ENCODE measurements at places on chromosomes 2 and 18. TPM values are rescaled to one million over a fixed set of nuclear protein-coding genes. Genes with fewer than 3 reads are reported as not detected.
A peak's percentile ranks its signal among the peaks of the same experiment; 100 is the strongest.

DNA sequence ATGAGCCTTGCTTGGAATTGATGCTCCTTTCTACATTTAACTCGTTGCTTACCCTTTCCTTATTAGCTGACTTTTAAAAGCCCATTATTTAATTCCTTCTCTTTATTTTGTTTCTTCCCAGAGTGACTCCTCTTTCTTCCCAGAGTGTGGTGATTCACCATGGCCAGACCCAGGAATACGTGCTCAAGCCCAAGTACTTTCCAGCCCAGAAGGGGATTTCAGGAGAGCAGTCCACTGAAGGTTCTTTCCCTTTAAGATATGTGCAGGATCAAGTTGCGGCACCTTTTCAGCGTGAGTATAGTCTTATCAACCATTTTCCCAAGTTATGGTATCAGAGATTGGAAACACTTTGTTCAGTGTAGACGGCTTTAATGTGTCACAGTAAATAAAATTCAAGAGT, 163.7 kb downstream of the LTBP1 start:
- H3K27me3 ChIP-seq = no peaks in the 10 kb centered on the region
- H3K4me3 ChIP-seq = no peak overlapping the region
- no peak overlapping the region for H3K27ac ChIP-seq

WDFY1 gene
- 9.5 TPM for polyA plus RNA-seq

GAREM2 gene
- polyA plus RNA-seq = 1.1 TPM

DNA sequence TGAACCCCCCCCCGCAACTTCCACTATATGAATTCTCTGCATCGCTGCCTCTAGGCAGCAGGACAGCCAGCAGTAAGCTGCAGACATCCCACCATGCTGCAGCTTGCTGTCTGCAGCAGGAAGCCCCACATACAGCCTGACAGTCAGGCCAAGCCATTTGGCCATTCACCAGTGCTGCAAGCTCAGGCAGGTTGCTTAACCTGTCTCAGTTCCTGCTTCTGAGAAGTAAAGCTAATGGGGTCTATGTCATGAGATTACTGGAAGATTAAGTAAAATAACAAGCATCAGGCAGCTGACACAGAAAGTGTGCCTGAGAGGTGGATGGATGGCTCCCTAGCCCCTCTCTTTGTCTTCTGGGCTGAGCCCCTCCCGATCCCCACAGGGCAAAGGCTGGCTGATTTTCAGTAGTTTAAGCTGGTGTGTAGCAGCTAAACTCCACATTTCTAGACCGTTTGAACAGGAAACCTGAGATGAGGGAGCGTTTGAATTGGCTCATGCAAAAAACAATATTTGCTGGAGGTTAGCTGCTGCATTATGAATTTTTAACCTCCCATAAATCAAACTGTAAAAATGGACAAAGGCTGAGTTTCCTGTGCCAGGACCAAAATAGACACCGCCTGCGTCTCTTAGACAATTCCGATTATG, 193.8 kb upstream of the ARL4C start:
- no peaks in the 10 kb centered on the region for H3K27me3 ChIP-seq
- DNase-seq = no peak
- no peak overlapping the region for H3K27ac ChIP-seq
- H3K36me3 ChIP-seq = no peaks in the 10 kb centered on the region

DNA sequence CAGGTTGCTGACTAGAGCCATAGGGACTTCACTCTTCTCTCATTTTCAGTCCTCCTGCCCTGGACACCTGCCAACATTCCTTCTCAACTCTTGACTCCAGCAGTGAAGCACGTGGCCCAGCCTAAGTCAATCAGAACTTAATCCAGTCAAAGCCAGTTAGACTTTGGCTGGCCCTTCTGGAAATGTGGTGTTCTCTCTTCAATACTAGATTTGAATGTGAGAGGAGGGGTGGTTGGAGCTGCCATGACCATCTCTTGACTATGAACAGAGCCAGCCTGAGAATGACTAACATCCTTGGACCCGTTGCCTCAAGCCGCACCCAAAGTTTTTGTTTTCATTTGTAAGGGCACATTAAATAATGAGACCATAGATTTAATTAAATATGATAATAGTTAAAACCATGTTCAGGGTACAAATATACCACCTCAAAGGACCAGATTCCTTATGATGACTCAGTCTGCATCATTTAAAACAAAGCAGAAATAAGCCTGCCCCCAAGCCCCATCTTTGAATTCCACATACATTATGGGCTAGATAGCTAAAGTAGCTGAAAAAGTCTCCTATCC, 49.7 kb upstream of the RASGRP3 start:
- H3K4me3 ChIP-seq = no peak overlapping the region
- H3K4me1 ChIP-seq = no peaks in the 10 kb centered on the region
- H3K27ac ChIP-seq = no peak overlapping the region
- H3K36me3 ChIP-seq = no peaks in the 10 kb centered on the region

GRCh38 chr18:63783394-63783793, 8.2 kb downstream of the SERPINB7 start:
- H3K4me1 ChIP-seq = no peaks in the 10 kb centered on the region
- H3K4me3 ChIP-seq = no peak overlapping the region
- H3K36me3 ChIP-seq = no peaks in the 10 kb centered on the region
- no peaks in the 10 kb centered on the region for H3K27me3 ChIP-seq
- peak; percentile 2 for DNase-seq

GRCh38 chr2:37615804-37616676, 55.4 kb downstream of the CDC42EP3 start:
- H3K27me3 ChIP-seq = no peaks in the 10 kb centered on the region
- peaks cover 2% of the 10 kb centered on the region for H3K4me1 ChIP-seq
- H3K4me3 ChIP-seq = no peak overlapping the region
- H3K36me3 ChIP-seq = no peaks in the 10 kb centered on the region
- peak overlapping the region; percentile 45 for H3K27ac ChIP-seq
- DNase-seq = peak; percentile 13

DNA sequence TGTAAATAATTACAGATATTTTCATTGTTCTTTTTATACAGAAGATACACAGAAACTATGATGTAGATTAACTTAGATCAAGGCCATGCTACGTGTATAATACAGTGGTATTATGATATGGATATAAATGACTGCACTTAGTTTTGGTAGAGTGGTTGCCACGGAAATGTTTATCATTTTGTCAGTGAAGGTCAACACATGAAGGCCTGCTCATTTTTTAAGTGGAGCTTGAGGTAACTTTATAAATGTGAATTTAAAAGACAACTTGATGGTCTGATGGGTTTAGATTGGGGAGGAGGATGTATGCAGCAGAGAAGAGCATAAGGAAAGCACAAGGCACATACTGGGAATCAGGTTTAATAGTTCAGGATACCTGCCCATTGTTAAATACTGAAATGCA, 14.4 kb upstream of the BBS5 start:
- H3K36me3 ChIP-seq = no peaks in the 10 kb centered on the region
- H3K4me1 ChIP-seq = no peaks in the 10 kb centered on the region
- no peak overlapping the region for H3K4me3 ChIP-seq
- no peaks in the 10 kb centered on the region for H3K27me3 ChIP-seq

GRCh38 chr2:43420389-43420801, 175.4 kb downstream of the THADA start:
- H3K27ac ChIP-seq = no peak overlapping the region
- H3K4me1 ChIP-seq = peaks cover 7% of the 10 kb centered on the region
- H3K27me3 ChIP-seq = no peaks in the 10 kb centered on the region
- no peak overlapping the region for H3K4me3 ChIP-seq
- no peak for DNase-seq

DNA sequence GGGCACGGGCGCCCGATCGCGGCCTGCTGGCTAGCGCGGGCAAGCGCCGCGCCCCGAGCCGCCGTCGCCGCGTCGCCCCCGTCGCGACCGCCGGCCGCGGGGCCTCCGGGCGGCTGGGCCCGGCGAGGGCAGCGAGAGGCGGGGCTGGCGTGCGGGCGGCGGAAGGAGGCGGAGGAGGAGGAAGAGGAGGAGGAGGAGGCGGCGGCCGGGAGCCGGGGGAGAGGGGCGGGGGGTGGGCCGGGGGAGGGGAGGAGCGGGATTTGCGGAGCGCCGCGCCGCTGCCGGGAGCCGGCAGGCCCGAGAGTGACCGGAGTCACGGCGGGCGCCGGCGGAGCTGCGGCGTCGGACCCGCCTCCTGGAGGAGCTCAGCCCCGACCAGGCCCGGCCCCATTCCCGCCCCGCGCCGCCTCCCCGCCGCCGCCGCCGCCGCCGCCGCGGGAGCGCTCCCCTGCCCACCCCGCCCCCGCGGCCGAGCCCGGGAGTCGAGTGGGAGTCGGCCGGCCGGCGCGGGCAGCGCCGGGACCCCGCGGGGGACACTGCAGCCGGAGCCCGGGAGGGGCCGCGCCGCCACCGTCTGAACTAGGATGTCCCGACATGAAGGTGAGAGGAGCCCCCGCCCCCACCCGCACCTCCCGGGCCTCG, at the start of gene KCMF1:
Gene KCMF1 (plus strand): TSS at position 294 of the 642 bp plus-strand sequence. CDS start 291 bp downstream, at position 585.
- no peaks in the 10 kb centered on the region for H3K27me3 ChIP-seq

CGREF1 gene
- 7.8 TPM for polyA plus RNA-seq

GRCh38 chr18:39796393-39796792, 2158.6 kb upstream of the PIK3C3 start:
- peak; percentile 88 for DNase-seq
- H3K36me3 ChIP-seq = no peaks in the 10 kb centered on the region
- H3K4me3 ChIP-seq = peak overlapping the region; percentile 16

ZNF516 gene
- polyA plus RNA-seq = 6.1 TPM

- H3K27me3 ChIP-seq = no peaks in the 10 kb centered on the region
- H3K27ac ChIP-seq = no peak overlapping the region
- H3K36me3 ChIP-seq = peaks cover 14% of the 10 kb centered on the region
- H3K4me1 ChIP-seq = no peaks in the 10 kb centered on the region
- peak; percentile 11 for DNase-seq
Observed at GRCh38 chr2:241443486-241444223, 64.7 kb downstream of the STK25 start.

GRCh38 chr18:32289483-32290075, 99.7 kb downstream of the MEP1B start:
- DNase-seq = peak; percentile 83
- H3K4me1 ChIP-seq = no peaks in the 10 kb centered on the region
- no peak overlapping the region for H3K4me3 ChIP-seq
- H3K27me3 ChIP-seq = no peaks in the 10 kb centered on the region
- H3K36me3 ChIP-seq = peaks cover 20% of the 10 kb centered on the region

DNA sequence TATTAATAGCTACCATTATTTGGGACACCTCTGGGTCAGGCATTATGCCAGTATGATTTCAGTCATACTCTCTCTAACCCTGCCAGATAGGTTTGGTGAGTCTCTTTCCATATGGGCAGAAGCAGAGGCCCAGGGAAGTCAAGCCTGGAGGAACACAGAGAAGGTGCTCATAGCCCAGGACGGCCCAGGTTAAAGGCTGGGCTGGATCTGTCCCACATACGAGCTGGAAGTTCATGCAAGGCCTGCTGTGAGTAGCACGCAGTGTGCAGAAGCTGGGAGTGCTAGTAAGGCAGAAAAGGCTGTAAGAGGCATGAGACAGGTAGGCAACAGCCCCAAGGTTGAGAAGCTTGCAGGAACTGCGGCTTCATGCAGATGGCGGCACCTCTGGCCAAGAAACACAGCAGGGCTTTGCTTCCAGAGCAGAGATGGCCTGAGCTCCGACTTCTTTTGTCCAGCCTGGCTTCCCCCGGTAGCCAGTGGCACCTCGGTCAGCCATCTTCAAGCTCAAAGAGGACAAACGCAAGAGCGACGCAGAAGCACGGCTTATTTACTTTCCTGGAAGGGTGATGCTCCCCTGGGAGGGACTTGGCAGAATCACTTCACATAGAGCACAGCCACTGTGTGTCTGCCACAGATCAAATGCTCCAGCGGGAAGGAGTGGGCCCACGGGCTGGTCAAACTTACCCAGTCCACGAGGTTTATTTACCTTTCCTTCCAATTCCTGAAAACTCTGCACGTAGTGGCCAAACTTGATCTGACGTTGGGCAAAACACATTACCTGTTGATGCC, 58.5 kb upstream of the MAP4K4 start:
- no peak for DNase-seq
- H3K4me3 ChIP-seq = no peak overlapping the region
- no peaks in the 10 kb centered on the region for H3K36me3 ChIP-seq
- H3K4me1 ChIP-seq = no peaks in the 10 kb centered on the region
- no peaks in the 10 kb centered on the region for H3K27me3 ChIP-seq

- no peak for DNase-seq
- H3K27ac ChIP-seq = no peak overlapping the region
- H3K4me3 ChIP-seq = no peak overlapping the region
- H3K4me1 ChIP-seq = no peaks in the 10 kb centered on the region
Observed at GRCh38 chr2:237754182-237754581, 44.4 kb upstream of the RBM44 start.

SMAD7 gene
- 17.2 TPM for polyA plus RNA-seq

DNA sequence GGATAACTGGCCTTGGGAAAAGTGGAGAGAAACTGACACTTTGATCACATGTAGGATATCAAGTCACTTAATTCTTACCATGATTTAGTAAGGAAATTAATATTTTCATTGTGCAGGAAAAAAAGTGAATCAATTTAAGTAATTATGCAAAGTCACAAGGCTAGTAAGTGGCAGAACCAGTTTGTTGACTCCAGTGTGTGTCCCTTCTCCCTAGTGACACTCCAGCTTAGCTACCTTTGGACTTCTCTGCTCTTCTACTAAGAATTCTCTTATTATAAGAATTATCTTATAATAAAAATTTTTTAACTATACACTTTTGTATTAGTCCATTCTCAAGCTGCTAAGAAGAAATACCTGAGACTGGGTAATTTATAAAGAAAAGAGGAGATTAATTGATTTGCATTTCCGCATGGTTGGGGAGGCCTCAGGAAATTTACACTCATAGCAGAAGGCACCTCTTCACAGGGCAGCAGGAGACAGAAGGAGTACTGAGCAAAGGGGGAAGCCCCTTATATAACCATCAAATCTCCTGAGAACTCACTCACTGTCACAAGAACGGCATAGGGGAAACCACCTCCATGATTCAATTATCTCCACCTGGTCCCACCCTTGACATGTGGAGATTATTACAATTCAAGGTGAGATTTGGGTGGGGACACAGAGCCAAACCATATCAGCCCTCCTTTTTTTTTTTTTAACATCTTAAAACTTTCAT, 13.6 kb downstream of the COL4A4 start:
- no peaks in the 10 kb centered on the region for H3K27me3 ChIP-seq
- no peak for DNase-seq
- no peak overlapping the region for H3K27ac ChIP-seq
- no peak overlapping the region for H3K4me3 ChIP-seq

DNA sequence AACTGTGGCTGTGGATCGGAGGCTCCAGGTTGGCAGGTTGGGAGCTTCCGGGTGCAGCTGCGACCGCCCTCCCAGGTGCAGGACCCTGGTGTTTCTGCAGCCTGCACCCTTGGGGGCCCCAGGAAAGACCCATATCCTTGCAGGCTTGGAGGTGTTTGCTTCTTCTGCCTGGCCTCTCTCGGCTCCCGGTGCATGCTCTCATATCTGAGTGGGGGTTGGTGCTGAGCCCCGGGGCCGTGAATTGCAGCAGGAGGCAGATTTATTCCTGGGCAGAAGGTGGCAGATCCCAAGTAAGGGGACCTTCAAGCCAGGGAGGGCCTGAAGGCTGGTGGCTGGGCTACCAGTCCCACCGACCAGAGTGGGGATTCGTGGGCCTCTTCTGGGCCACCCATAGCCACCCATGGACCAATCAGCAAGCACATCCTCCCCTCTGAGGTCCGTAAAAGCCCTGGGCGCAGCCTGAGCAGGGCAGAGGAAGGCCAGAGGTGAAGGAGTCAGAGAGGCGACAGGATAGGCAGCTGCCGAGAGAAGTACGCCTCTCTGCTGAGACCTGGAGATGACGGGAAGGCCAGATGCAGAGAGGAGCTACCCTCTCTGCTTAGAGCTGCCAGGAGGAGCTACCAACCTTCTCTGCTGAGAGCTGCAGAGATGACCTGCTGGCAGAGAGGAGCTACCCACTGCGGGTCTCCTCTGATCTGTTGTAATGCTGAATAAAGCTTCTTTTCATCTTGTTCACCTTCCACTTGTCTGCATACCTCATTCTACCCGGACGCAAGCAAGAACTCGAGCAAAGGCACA, 1279.0 kb upstream of the LRRTM1 start:
- H3K4me1 ChIP-seq = no peaks in the 10 kb centered on the region
- DNase-seq = no peak
- no peaks in the 10 kb centered on the region for H3K27me3 ChIP-seq
- H3K4me3 ChIP-seq = no peak overlapping the region
